ENCODE measurements at places on chromosomes 13 and 19. TPM values are rescaled to one million over a fixed set of nuclear protein-coding genes. Genes with fewer than 3 reads are reported as not detected.

DNA sequence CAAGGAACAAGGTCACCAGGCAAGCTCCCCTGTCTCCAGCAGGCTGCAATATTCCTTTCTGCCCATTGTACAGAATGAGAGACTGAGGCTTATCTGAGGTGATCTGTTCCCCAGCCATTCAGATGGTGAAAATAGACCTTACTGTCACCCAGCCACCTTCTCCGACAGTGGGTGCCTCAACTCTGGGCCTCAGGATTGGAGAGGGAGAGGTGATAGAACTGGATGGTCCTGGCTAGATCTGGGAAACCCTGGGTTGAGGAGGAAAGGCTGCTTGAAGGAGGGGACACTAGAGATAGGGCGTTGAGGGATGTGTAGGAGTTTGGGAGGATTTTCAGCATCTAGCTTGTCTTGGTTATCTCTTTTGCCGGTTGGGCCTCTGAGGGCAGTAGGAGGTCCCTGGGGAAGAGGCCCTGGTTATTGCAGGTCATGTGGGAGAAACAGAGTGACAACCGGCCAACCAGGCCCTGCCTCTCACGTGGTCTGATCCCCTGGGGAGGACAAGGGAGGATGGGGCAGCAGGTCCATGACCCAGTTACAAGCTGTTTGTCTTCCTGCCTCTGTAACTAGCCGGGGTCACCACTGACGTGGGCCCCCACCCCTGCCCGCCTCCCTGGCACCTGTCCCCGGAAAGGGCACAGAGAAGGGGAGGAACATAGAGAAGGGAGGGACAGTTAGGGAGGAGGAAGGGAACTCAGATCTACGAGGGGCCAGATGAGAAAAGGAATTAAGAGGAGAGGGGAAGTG is 8.2 kb downstream of the NFIC start:
- DNase-seq: no peak

GRCh38 chr13:113273321-113273720 is 23.7 kb upstream of the LAMP1 start:
- no peak for DNase-seq

GRCh38 chr19:32336259-32337083 is 8.9 kb upstream of the ZNF507 start:
- DNase-seq: no peak

DNA sequence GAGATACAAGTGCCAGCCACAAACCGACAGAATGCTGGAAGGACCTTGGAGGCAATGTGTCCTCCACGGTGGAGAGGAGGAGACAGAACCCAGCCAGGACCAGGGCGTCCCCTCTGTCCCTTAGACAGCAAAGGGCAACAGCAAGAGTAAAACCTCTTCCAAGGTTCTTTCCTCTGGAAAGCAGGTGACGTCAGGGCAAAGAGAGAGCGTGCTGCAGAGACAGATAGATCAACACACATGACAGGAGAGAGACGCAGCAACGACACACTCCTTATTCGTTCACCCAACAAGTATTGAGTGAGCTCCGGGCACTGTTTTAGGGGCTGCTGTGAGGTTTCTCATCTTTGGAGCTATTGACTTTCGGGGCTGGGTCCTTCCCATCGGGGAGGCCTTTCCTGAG is 1.3 kb upstream of the GALP start:
- DNase-seq: no peak

DNA sequence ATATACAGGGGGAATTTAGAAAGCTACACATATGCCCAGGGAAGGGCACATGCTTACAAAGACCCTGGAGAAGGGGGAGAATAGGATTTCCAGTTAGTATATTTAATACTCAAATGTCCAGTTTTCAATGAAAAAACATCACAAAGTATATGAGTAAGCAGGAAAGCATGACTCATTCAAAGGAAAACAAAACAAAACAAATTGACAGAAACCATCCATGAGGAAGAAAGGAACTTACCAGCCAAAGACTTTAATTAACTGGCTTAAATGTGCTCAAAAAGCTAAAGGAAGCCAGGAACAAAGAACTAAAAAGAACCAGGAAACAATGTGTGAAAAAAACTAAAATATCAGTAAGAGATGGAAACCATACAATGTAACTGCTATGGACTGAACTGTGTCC is 716.2 kb upstream of the ARGLU1 start:
- DNase-seq: no peak

DNA sequence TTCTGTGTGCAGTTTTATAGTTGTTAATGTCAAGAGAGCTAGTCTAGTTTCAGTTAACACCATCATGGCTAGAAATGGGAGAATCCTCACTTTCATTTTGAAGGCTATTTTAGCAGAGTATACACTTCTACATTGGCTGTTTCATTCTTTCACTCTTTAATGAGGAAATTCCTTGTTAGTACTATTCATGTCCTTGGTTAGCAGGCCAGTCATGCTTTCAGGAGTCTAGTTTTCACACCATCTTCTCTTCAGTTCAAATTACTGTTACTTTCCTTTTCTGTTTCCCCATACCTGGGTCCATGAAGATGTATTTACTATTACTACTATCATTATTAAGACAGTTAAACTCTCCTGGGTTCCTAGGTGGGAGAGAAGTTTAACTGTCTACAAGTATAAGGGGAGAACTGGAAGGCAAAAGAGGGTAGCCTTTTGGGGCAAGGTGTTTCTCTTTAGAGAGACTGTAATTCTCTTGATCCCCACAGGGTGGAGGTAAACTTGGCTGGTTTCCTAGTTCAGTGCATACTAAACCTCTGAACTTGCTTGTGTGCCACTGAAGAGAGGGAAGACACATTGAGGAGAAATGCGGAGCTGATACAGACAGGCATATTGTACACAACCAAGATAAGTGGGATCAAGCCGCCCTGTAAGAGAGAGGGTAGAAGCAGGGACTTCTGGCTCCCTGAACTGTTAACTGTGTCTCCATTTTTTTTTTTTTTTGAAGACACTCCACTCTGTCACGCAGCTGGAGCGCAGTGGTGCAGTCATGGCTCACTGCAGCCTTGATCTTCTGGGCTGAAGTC is 41.3 kb upstream of the IGFL4 start:
- DNase-seq: no peak

DNA sequence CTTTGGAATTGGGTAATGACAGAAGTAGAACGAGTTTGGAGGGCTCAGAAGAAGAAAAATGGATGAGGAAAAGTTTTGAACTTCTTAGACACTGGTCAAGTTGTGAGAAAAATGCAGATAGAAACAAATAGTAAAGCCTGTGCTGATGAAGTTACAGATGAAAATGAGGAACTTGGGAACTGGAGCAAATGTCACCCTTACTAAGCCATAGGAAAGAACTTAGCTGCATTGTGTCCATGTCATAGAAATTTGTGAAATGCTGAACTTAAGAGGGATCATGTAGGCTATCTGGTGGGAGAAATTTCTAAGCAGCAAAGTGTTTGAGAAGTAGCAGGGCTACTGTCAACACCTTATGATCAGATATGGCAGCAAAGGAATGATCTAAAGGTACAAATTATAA is 289.2 kb upstream of the PCDH9 start:
- no peak for DNase-seq

- DNase-seq: no peak
Measured at GRCh38 chr13:38147050-38147449, 202.6 kb upstream of the UFM1 start.

GRCh38 chr13:47287291-47287751 is 390.5 kb upstream of the HTR2A start:
- DNase-seq: no peak

GRCh38 chr19:16121967-16122366 is 10.3 kb downstream of the RAB8A start:
- DNase-seq: no peak

GRCh38 chr19:7394731-7395359 is 46.1 kb downstream of the ARHGEF18 start:
- peak; percentile 96 for DNase-seq

DNA sequence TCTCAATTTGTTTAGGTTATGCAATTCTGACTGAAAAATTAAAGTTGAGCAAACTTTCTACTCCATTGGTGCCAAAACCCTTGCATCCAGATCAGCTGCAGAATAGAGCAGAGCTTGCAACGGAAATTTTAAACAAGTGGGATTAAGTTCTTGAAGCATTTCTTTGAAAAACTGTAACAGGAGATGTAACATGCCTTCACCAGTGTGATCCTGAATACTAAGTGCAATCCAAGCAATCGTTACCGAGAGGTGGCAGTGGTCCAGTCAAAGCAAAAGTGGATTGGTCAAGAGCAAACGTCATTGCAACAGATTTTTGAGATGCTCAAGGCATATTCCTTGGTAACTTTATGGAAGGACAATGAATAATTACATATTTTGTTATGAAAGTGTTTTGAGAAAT is 841.1 kb upstream of the SLITRK5 start:
- no peak for DNase-seq

DNA sequence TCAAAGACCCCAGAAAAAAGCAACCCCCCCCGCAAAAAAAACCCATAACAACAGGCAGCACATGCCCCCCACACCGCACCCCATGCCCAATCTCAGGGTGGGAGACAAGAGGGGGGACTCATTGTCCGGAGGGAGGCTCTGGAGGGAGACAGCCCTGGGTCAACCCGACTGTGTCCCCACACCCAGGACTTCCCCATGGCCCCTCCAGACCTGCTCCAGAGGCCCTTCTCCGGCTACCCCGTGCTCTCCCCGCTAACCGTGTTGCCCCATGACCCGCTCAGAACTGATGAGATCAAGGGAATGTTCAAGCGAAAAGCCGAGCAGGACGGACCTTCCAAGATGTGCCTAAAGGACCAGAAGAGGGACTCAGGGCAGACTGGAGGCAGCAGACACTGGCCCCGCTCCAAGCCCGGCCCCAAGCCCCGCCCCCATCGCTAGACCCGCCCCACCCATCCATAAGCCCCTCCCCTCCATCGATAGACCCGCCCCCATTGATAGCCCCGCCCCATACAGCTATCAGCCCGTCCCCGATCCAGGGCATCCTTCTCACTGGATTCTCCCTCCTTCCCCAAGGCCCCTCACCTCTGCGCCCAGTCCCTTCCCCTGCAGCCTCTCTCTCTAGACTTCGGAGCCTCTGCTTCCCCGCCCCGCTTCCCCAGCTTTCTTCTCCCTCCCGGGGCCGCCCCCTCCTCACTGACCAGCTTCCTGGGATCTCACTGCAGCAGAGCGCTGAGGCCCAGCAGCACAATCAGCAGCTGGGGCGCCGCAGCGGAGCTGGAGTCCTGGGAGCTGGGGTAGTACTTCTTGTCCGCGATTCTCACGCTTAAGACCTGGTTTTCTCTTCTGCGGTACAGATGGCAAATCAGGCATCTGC is 2.2 kb downstream of the BST2 start:
- peak; percentile 87 for DNase-seq

GRCh38 chr13:90591260-90591926 is 756.1 kb upstream of the MIR17HG start:
- no peak for DNase-seq

Gene LENG9
- 2.0 TPM for polyA plus RNA-seq

Gene ZNF439
- polyA plus RNA-seq: 4.5 TPM

Gene KLK13
- polyA plus RNA-seq: not detected

Gene MISP3
- 32.0 TPM for polyA plus RNA-seq

Gene TEX101
- not detected for polyA plus RNA-seq

Gene MICOS13
- polyA plus RNA-seq: 244 TPM

Gene CCDC169
- polyA plus RNA-seq: 2.5 TPM

Gene ZMYM2
- polyA plus RNA-seq: 22.7 TPM

Gene SLC7A10
- polyA plus RNA-seq: 0.41 TPM

Gene CYP2A7
- not detected for polyA plus RNA-seq

Gene GGN
- polyA plus RNA-seq: 0.92 TPM

Gene NKG7
- polyA plus RNA-seq: 3.5 TPM

Gene ZNF700
- 7.2 TPM for polyA plus RNA-seq

Gene ZNF808
- polyA plus RNA-seq: 3.4 TPM

Gene OR10H1
- polyA plus RNA-seq: not detected

Gene CASP14
- not detected for polyA plus RNA-seq

Measured in kidney (tissue), 22 donors.